Fibroblast of upper back skin (primary cell): ENCODE measurements at places on chromosomes 3 and 15.
A peak's percentile ranks its signal among the peaks of the same experiment; 100 is the strongest.

GRCh38 chr3:177764377-177764912 lies 567.2 kb upstream of the TBL1XR1 start:
- DNase-seq = peak; percentile 73

GRCh38 chr3:125645616-125646015 lies 50.3 kb upstream of the OSBPL11 start:
- no peak for DNase-seq

DNA sequence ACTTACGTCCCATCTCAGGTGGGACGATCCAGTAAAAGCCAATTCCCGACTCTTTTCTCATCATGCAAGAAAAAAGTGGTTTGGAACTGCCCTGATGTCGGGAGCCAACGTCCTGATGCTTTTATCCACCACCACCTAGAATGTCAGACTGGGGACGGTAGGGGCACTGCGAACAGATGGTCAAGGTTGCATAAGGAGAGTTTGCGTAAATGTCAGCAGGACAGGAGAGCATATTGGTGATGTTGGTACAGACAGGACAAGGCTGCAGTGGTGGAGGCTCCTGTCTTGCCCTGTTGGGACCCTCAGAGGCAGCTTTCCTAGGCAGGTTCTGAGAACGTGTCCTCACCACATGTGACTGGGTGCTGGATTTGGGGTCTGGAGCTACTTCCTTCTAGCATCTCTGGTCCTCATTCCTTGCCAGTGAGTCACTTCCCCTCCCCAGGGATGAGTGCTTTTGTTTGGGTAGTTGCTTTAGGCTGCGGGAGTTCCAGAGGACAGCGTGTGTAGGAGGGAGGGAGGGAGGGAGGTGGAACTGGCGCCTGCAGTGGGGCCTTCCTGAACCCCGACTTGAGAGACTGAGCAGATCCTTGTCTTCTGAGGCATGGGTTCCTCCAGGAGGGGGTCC lies 21.0 kb downstream of the THSD4 start:
- peak; percentile 93 for DNase-seq

- no peak for DNase-seq
These were observed 105.7 kb upstream of the TRPM1 start for GRCh38 chr15:31207246-31207645.

GRCh38 chr15:72197460-72198355 lies at the start of gene GRAMD2A:
Gene GRAMD2A (minus strand): TSS chr15:72197787.
- DNase-seq = peak; percentile 35

GRCh38 chr15:73362900-73363299 lies 5.9 kb downstream of the HCN4 start:
- DNase-seq = no peak

GRCh38 chr3:172707967-172708366 lies 2.9 kb downstream of the NCEH1 start:
- peak; percentile 40 for DNase-seq

DNA sequence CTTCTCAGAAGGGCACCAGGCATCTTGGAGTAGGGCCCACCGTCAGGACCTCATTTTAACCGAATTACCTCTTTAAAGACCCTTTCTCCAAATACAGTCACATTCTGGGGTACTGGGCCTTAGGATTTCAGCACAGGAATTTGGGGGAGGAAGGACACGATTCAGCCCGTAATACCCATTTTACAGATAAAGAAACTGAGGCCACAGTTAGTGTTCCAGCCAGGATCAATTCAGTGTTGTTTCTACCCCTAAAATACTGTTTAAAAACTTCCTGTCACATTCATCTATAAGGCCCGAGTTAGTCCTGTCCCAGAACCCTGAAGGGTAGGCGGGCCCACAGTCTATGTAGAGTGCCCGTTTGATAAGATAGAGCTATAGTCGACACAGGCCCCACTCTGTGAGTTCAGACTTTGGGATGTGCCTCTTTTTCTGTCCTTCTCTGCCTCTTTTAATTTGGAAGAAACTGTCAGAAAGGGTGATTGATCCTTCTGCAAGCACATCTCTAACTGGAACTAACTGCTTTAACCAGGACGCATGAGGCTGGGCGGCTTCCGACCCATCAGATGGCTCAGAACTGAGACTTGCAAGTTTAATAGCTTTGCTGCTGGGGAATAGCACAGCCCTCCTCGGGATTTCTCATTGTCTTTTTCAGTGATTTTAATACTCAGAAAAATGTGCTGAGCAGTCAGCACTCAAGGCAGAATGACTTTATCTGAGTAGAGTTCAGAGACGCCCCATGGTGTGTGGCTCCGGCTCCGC lies 19.5 kb downstream of the BFSP2 start:
- no peak for DNase-seq

GRCh38 chr3:151976211-151977050 lies 103.0 kb downstream of the SUCNR1 start:
- DNase-seq = peak; percentile 97

DNA sequence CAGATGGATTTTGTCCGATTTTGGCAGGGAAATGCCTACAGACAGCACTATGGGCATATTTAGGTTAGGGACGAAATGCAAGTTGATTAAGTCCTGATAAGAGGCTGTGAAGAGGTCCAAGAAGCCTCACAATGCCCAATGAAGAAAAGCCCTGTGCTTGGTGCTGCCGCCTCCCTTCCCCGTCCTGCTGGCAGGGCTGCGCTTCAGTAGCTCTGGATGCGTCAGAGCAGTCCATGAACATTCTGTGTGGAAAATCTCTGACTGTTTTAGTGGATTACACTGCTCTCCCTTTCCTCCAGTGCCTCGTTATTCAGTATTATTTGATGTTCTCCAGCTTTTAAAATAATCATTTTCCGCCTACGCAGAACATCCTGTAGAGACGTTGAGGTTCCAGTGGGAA lies 39.6 kb downstream of the MLH1 start:
- DNase-seq = no peak

- DNase-seq = no peak
These were observed 102.6 kb upstream of the IL12A start for GRCh38 chr3:159886050-159886449.

DNA sequence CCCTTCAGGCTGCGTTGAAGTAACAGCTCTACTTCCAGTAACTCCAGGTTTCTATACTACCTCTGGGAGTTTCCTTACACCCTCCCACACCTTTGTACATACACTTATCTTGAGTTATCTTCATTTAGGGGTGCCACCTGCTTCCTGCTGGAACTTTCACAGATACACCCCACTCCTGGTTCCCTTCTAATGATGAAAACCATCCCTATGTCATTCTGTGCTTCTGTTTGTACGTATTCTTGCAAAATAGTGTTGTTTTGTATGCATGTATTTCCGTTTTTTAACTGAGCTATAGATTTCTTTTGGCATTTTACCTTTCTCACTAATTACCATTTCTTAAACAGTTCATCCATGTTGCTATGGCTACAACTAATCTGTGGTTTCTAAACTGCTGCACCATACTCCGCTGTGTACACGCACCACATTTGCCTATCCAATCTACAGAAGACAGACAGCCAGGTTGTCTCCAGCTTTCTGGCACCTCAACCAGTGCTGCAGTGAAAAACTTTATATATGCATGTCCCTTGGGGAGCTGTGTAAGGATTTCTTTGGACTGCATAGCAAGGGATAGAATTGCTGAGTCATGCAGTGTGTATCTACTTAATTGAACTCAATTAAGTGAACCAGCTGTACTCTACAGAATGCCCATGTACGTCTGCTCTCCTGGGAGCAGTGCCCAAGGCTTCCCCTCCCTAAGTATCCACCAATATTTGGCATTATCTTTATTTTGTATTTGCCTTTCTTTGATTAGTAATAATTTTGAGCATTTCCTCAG lies 61.4 kb upstream of the ST8SIA2 start:
- DNase-seq = no peak

- peak; percentile 81 for DNase-seq
These were observed 66.6 kb downstream of the P3H2 start for GRCh38 chr3:190053919-190054672.

- no peak for DNase-seq
These were observed 117.5 kb downstream of the PDCD6IP start for GRCh38 chr3:33915796-33916546.

DNA sequence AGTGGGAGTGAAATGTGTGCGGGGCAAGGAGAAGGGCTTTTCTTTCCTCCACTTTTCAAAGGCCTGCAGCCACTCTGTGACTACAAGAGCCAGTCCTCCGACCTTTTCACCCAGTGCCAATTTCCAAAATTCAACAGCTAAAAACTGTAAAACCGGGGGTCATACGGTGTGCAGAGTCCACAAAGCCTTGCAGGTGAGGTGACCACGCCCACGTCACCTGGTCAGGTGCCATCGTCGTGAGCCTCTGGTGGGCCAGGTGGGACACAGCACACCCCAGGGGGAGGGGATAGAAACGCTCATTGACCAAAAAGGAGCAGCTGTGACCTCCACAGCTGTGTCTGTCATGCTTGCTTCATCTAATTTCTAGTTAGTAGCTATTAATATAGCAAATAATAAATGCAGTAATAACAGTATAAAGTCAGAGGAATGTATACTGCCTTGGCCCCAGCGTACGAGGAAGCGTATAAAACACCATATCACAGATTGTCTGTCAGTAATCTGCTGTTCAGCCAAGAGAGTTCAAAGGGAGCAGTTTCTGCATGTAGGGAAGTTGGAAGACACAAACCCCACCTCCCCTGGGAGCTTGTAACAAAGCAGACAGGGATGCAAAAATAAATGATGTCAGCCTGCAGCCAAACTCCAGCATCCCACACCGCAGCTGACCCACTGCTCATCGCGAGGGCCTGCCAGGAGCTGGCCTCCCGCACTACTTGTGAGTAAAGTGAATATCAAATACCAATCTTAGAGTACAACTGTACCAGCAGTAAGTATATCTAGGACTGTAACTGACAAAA lies 86.7 kb downstream of the VGLL4 start:
- peak; percentile 95 for DNase-seq

- no peak for DNase-seq
These were observed at the start of gene TMEM89 for GRCh38 chr3:48621461-48621869. Gene TMEM89 (minus strand): TSS chr3:48621769. CDS start chr3:48621756, 13 bp downstream.

DNA sequence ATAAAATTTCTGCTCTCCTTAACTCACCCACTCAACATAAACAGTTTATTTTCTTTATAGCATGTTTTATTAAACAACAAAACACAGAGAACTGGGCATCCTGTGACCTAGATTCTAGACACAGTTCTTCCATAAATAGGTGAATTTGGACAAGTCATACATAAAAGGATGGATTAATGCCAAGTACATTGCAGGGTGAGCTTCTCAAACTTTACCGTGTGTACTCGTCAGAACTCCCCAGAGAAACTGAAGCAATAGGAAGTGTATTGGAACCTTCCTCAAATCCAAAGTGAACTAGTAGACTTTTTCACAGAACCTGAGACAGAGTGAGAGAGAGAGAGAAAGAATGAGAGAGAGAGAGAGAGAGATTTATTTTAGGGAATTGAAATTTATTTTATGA lies 139.7 kb downstream of the CD47 start:
- DNase-seq = no peak

DNA sequence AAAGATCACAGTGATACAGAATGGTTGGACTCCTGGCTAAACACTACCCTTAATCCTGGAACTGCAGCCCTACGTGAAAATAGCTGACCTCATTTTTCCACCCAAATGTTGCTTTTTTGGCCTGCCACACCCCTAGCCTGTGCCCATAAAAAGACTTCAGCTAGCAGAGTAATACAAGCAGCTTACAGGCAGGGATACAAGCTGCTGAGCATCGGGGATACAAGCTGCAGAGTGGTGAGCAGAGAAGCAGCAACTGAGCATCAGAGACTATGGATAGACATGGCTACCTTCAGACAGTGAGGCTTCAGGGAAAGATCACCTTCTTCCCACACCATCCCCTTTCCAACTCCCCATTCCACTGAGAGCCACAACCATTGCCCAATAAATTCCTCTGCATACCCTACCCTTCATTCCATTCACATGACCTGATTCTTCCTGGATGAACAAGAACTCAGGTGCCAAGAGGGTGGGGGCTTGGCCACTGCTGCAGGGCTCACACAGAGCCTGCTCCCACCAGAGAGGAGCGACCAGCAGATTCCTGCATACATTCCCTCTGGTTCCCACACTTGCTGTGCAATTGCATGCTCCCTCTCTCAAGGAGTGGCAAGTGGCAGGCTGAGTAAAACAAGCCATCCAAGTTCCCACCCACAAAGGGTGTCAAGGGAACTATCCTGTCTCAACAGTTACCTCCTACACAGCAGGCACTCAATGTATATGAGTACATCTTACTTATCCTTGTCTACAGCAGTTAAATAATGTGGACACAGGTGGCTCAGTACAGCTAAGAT lies 217.5 kb downstream of the ALCAM start:
- DNase-seq = no peak

DNA sequence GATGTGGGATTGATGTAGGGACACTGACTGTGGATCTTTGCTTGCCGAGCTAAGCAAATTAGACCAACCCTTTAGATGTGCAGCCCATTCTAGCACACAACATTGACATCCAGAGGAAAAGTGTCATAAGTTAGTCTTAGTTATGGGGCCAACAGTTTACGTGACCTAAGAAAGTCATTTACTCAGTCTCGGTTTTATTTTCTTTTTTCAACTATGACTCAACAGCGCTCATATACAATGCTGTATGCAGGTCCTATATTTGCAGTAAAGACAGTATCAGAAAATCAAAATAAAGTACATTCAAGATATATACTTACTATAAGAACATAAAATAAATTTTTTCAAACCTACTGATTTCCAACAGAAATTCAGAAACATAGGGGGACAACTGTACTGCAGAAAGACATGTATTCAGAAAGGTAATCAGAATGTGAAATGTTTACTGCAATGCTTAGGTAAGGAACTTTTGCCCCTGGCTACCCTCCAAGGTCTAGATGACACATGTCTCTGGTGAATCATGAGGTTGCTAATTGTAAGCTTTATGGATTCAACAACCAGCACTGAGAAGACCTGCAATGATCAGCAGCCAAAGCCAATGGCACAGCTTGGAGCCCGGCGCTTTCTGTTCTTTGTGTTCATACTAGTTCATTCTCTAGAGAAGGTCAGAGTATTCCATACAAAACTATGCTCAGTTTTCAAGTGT lies 317.5 kb upstream of the CNTN6 start:
- no peak for DNase-seq

DNA sequence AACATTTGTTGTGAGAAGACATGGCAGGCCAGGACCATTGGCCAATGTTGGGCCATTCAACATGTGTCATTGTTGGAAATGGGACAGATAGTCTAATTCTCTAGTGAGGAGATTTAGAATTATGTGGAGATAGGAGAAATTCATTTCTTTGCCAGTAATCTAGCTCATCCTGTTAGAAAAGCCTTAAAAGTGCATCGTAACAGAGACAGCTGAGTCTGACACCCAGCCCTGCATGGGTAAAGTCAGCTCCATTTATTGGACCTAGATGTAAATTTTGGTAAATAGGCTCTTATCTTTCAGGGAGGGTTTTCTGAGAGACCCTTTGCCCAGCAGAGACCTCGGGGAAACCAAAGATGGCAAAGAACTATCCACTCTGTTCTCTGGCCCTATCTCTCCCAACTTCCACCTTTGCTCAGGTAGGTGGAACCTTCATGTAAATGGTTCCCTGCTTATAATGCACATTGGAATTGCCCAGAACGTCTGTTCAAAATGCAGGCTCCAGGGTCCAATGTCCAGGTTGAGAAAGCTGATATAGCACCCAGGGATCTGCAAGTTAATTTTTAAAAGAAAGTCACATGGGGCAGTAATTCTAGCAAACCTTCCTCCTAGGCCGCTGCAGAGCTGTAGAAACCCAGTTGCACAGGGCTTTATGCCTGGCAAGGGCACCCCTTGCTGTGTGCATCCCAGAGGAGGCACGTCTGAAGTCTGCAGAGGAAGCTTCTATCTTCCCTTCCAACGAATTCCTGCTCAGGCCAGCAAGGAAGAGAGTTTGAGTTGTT lies 365.9 kb upstream of the PROK2 start:
- no peak for DNase-seq

GRCh38 chr15:78222745-78223395 lies 11.5 kb downstream of the ACSBG1 start:
- no peak for DNase-seq
